Glutamatergic neuron (in vitro differentiated cells): ENCODE measurements at places on chromosomes 5 and 9. TPM values are rescaled to one million over a fixed set of nuclear protein-coding genes. Genes with fewer than 3 reads are reported as not detected.

The RGS7BP gene
- total RNA-seq, result 0.27 TPM

The PCDHGA10 gene
- 16.6 TPM for total RNA-seq

The SMIM32 gene
- not detected for total RNA-seq

The FAM169A gene
- 9.5 TPM for total RNA-seq

The ANKRD18B gene
- 5.0 TPM for total RNA-seq

The TLX3 gene
- total RNA-seq, result 161 TPM

The RMND5B gene
- 51.3 TPM for total RNA-seq

DNA sequence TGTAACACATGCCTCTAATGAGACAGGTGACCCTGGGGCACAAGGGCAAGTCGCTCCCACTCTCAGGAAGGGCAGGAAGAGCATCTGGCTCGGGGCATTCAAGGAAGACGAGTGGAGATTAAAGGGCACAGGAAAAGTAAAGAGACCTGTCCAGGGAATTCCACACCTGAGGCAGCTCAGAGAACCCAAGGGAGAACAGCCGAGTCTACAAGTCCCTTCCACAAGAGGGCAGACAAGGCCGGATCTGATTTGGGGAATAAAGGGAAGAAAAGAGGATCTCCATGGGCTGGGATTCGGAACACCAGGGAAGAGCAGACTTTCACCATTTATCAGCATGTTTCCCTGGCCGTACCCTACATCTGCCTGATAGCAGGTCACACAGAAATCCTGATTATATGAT, 28.1 kb downstream of the GPX3 start:
- H3K27me3 ChIP-seq, result peaks cover 4% of the 10 kb centered on the region
- H3K4me3 ChIP-seq, result no peak overlapping the region
- no peak overlapping the region for H3K27ac ChIP-seq
- H3K36me3 ChIP-seq, result no peaks in the 10 kb centered on the region
- no peaks in the 10 kb centered on the region for H3K4me1 ChIP-seq
- DNase-seq, result no peak

DNA sequence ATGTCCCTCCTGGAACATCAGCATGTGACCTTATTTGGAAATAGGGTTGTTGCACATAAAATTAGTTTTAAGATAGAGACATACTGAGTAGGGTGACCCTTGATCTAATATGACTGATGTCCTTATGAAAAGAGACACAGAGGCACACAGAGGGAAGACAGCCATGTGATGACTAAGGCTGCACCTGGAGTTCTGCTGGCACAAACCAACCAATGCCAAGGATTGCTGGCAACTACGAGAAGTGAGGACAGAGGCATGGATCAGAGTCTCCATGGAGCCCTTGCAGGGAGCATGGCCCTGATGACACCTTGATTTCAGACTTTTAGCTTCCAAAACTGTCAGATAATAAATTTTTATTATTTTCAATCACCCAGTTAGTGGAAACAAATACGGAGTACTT, 101.9 kb downstream of the FBXL7 start:
- peak overlapping the region; percentile 75 for H3K4me3 ChIP-seq
- no peaks in the 10 kb centered on the region for H3K36me3 ChIP-seq
- DNase-seq, result no peak
- H3K27ac ChIP-seq, result peak overlapping the region; percentile 98
- peaks cover 14% of the 10 kb centered on the region for H3K27me3 ChIP-seq
- peaks cover 56% of the 10 kb centered on the region for H3K4me1 ChIP-seq

DNA sequence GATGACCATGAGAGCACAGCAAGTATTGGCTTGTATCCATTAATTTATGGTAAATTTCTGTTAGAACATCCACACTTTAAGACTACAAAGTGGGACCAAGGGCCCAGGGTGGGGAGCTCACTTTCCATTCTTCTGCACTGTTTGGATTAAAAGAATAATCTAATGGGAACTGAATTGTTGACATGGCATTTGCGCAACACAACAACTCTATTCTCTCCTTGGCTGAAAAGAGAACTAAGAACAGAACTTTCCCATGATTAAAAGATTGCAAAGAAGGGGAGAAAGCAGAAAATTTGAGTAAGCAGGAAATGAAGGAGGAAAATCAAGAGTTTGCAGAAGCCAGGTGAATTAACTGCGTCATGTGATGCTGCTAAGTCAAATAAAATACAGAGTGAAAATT, 143.4 kb downstream of the HINT1 start:
- no peak overlapping the region for H3K4me3 ChIP-seq
- DNase-seq, result no peak
- H3K27me3 ChIP-seq, result no peaks in the 10 kb centered on the region
- no peaks in the 10 kb centered on the region for H3K36me3 ChIP-seq
- no peak overlapping the region for H3K27ac ChIP-seq

- DNase-seq, result no peak
- no peak overlapping the region for H3K4me3 ChIP-seq
- peak overlapping the region; percentile 9 for H3K27ac ChIP-seq
Measured at GRCh38 chr5:75616971-75617621, 5.8 kb downstream of the ANKDD1B start.

DNA sequence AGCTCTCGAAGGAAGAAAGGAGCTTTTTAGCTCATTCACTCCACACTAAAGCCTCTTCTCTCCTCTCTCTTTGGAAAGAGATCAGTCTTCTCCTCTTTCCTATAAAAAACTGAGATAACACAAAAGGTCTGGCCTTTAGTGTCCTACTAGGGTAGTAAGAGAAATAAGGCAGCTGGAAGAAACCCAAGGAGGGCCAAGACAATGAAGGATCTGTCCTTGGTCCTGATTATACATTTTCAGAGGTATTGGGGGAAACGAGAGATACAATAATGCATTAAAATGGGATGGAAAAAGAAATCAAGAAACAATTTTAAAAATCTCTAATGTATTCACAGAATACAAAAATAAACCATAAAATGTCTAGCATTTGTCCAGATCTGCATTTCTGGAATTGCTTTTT, 184.0 kb downstream of the SLF1 start:
- no peak overlapping the region for H3K27ac ChIP-seq
- no peak for DNase-seq
- no peak overlapping the region for H3K4me3 ChIP-seq
- no peaks in the 10 kb centered on the region for H3K4me1 ChIP-seq
- H3K27me3 ChIP-seq, result no peaks in the 10 kb centered on the region

- peaks cover 9% of the 10 kb centered on the region for H3K27me3 ChIP-seq
- peak; percentile 57 for DNase-seq
- no peaks in the 10 kb centered on the region for H3K36me3 ChIP-seq
- H3K27ac ChIP-seq, result peak overlapping the region; percentile 98
Measured at GRCh38 chr9:130835441-130836298, 616 bp downstream of the ABL1 start.

GRCh38 chr5:175728885-175729828, 71.3 kb downstream of the HRH2 start:
- H3K4me3 ChIP-seq, result peak overlapping the region; percentile 82
- H3K4me1 ChIP-seq, result peaks cover 21% of the 10 kb centered on the region
- H3K36me3 ChIP-seq, result no peaks in the 10 kb centered on the region
- DNase-seq, result peak; percentile 83
- H3K27me3 ChIP-seq, result peaks cover 14% of the 10 kb centered on the region

GRCh38 chr5:28234356-28234968, 1196.1 kb upstream of the CDH9 start:
- DNase-seq, result no peak
- H3K4me3 ChIP-seq, result no peak overlapping the region
- H3K27ac ChIP-seq, result no peak overlapping the region
- no peaks in the 10 kb centered on the region for H3K36me3 ChIP-seq

- peak overlapping the region; percentile 99 for H3K4me3 ChIP-seq
- H3K4me1 ChIP-seq, result peaks cover 5% of the 10 kb centered on the region
- peak overlapping the region; percentile 99 for H3K27ac ChIP-seq
- DNase-seq, result no peak
- H3K27me3 ChIP-seq, result peaks cover 35% of the 10 kb centered on the region
Measured at GRCh38 chr5:181224390-181225229, 1.5 kb downstream of the TRIM41 start.

GRCh38 chr5:39758426-39758825, 333.6 kb upstream of the DAB2 start:
- no peak for DNase-seq
- H3K27me3 ChIP-seq, result peaks cover 3% of the 10 kb centered on the region
- H3K36me3 ChIP-seq, result no peaks in the 10 kb centered on the region
- H3K4me1 ChIP-seq, result no peaks in the 10 kb centered on the region
- H3K27ac ChIP-seq, result no peak overlapping the region

DNA sequence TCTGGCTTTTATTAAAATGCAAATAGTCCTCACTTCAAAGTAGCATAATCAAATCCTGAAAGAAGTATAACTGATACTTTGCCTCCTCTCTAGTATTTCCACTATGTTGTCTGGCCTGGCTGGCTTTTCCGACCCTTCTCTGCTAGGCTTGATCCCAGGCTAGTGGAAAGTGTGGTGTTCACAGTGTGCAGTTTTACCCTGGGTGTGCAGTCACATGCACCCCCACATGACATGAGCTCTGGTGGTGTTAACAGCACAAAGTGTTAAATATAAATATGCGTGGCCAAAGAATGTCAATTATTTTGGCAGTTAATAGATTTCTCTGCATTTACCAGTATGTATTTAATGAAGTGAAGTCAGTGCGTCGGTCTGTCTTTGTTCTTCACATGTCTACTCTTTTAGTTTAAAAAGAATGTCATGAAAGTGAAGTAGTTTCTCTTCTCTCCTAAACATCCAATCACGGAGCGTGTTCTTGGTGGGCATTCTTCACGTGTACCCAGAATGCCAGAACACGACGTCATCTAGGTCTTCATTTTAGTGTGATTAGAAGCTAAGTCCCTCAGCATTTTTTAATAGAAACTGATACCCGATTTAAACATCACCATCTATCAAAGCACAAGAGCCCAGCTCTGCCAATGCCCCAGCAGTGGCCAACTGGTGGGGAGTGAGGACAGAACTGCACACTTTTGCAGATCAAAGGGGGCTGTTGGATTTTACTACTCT, 286.4 kb downstream of the FANCC start:
- H3K4me3 ChIP-seq, result no peak overlapping the region
- peaks cover 19% of the 10 kb centered on the region for H3K4me1 ChIP-seq

GRCh38 chr9:137007108-137007815, 10.9 kb upstream of the CLIC3 start:
- no peak overlapping the region for H3K27ac ChIP-seq
- H3K4me3 ChIP-seq, result no peak overlapping the region
- DNase-seq, result peak; percentile 56
- peaks cover 3% of the 10 kb centered on the region for H3K27me3 ChIP-seq
- H3K4me1 ChIP-seq, result peaks cover 2% of the 10 kb centered on the region
